ENCODE measurements at places on chromosomes 2 and 18. TPM values are rescaled to one million over a fixed set of nuclear protein-coding genes. Genes with fewer than 3 reads are reported as not detected.

GRCh38 chr2:46332686-46333281 is 35.6 kb downstream of the EPAS1 start:
- no peak for DNase-seq

DNA sequence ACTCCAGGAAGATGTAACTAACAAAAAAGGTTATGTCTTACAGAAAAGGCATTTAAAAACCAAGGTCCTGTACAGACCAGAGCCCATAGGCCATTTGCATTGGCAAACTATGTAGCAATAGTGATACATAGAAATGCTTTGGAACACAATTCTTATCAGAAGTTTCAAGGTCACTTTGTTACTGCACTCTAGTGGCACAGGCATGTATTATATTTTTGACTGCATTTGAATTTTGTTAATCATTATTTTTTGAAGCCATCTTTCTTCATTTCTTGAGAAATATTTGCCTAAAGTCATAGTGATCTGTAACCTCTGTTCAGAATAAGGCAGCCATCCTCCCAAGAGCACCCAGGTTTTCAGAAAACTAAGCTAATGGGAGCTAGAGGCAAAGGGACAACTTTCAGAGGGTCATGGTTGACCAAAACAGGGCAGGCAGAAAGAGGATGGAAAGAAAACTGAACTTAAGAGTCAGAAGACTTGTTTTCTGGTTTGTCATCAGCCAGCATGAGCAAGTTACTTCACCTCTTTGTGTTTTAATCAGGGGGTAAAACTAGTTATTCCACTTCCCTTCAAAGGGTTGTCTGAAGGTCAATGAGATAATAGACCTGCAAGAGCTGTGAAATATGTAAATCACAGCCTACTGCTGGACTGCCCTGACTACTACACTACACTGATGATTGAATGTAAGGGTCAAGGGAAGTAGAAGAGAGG is 41.5 kb downstream of the SLC38A11 start:
- no peak for DNase-seq

GRCh38 chr2:12169721-12170120 is 423.3 kb downstream of the LPIN1 start:
- no peak for DNase-seq

DNA sequence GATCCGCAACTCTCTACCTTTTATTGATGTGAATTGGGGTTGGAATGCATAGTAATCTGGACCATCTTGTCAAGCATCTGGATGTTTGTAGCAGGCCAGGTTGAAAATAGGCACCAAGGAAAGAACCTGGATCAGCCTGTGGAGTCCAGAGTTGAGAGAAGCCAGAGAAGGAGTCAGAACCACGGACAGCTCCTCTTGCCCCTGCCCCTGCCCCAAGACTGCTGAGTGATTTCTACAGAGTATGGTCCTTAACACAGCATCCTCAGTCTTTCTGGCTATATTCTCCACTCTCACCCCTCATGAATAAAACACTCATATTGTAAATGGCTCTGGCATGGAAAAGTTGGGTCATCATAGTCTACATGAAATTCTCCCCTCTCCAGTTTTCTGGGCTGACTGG is 154.6 kb downstream of the LOXHD1 start:
- DNase-seq: no peak

Gene PJVK
- total RNA-seq: 3.1 TPM
